ENCODE measurements at places on chromosomes 4 and X. TPM values are rescaled to one million over a fixed set of nuclear protein-coding genes. Genes with fewer than 3 reads are reported as not detected.

DNA sequence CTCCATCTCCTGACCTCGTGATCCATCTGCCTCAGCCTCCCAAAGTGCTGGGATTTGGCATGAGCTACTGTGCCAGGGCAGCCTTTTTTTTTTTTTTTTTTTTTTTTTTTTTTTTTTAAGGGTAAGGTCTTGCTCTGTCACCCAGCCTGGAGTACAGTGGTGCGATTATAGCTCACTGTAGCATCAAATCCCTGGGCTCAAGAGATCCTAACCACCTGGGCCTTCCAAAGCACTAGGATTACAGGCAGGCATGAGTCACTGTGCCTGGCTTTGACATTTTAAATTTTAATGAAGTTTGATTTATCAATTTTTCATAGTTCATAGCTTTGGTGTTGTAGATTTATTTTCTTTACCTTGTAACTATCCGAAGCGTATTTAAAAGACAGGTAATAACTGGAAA is 17.8 kb upstream of the OCIAD2 start:
- DNase-seq, result no peak

DNA sequence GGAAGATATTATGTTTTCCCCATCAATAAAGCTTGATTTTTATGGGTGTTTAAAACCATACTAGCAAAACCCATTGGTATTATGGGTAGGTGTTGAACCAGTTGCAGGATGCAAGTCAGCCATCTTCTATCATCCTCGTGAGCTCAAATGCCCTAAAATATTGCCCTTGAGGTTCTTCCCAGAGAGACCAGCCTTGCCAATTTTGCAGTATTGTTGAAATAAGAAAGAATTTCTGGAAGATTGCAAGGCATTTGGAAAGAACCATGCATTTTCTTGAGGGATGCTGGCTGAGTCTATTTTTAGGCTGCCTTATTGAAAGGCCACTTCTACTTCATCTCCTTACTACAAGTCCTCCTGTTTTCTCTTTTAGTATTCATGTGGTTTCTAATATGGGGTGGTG is 60.9 kb upstream of the SOD3 start:
- DNase-seq, result no peak

DNA sequence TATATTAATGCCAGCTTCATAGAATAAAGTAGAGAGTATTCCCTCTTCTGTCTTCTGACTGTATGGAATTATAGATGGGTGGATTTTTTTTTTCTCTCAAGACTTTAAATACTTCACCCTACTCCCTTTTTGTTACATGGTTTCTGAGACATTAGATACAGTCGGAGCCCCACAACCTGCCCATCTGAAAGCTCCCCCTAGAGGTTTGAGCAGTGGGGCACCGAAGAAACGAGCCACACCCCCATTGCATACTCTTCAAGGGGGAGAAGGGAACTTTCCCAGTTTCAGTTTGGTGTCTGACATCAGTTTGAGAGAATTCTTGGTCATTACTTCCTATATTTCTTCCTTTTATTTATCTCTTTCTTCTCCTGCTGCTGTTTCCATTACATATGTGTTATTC is 437.6 kb upstream of the AGA start:
- no peak for DNase-seq

DNA sequence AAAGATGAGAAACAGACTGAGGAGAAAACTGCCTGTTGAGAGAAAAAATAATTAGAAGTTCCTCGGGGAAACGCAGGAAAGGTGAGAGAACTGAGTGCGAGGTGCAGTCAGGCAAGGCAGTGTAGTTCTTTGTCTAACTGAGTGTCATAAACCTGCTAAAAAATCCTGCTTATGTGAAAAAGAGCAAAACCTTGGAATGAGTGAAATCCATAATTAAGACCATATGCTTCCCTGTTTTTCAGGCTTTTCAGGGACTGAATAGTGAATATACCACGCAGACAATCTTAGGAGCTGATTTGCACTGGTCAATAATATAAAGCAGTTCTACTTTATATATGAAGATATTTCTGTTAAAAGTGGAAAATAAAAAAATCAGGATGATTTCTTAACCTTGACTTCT is 104.9 kb downstream of the RASGEF1B start:
- DNase-seq, result no peak

DNA sequence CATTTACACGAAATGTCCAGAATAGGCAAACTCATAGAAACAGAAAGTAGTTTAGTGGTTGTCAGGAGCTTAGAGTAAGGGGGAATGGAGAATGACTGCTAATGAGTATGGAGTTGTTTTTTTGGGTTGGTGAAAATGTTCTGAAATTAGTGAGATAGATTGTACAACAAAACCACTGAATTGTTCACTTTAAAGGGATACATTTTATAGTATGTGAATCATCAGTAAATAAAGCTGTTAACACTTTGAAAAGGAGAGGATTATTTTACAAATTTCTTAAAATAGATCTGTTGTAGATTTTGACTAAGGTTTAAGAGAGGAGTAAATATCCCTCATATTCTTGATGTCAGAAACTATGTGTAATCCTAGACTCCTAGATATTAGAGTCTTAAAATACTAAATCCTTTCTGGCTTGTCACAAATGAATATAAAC is 82.7 kb downstream of the RAPGEF2 start:
- no peak for DNase-seq

DNA sequence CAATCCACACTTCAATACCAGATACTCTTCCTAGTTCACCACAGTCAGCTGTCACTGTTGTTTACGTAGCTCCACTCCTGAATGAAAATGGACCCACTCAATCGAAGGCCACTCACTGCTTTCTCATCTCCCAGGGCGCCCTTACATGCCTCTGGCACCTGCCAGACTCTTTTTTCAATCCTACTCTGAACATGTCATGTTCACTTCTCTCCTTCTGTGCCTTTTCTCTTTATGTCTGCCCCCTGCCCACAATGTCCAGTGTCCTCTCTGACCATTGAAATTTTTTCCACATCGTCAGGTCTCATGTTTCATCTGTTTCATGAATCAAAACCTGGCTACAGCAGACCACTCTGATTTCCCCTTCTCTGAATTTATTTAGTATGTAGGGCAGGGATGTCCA is 1.3 kb upstream of the MGAT4D start:
- no peak for DNase-seq

Gene ZNF630
- 0.99 TPM for total RNA-seq

- no peak for DNase-seq
Observed at GRCh38 chr4:41325901-41326300, 69.2 kb downstream of the UCHL1 start.

Gene NCAPG
- total RNA-seq, result 4.0 TPM

DNA sequence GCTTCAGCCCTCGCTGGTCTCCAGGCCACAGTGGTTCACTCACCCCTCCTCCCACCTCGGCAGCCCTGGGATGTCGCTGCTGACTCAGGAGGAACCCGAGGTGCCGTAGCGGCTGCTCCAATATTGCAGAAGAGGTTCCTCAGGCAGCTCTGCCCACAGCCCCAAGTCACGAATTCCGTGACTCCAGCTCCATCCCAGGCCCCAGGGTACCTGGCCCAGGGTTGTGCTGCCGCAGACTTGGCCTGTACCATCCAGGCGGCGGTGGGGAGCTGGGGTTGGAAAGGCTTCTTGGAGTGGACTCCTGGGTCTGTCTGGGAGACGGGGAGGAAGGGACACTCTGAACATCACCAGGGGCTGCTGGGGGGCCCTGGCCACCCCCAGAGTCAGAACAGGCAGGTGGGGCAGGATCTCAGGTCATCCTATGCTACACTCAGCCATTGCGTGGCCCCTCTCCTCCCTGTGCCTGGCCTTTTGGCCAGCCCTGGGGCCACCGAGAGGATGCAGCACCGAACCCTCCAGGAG is 728 bp upstream of the HGFAC start:
- DNase-seq, result no peak

- DNase-seq, result no peak
Observed at GRCh38 chr4:6804082-6804752, 21.7 kb downstream of the KIAA0232 start.

DNA sequence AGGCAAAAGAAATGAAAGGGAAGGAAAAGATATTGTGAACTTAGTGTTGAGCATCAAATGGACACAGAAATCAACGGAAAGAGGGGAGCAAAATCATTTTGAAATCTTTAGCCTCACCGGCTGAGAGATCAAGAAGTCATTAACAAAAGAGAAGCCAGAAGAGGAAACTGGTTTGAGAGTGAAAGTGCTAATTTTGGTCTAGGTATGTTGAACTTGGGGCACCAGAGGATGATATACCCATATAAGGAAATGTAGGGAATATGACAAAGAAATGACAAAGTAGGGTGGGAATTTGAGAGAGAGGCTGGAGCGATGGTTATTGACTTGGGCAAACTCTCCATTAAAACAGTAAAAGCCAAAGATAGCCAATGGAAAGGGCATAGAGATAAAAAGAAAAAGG is 183.4 kb upstream of the ATOH1 start:
- no peak for DNase-seq

GRCh38 chrX:106698693-106699092 is 27.8 kb upstream of the RNF128 start:
- DNase-seq, result no peak

GRCh38 chr4:129968366-129968765 is 872.4 kb downstream of the C4orf33 start:
- no peak for DNase-seq

Gene NLRP2B
- total RNA-seq, result under 0.01 TPM

DNA sequence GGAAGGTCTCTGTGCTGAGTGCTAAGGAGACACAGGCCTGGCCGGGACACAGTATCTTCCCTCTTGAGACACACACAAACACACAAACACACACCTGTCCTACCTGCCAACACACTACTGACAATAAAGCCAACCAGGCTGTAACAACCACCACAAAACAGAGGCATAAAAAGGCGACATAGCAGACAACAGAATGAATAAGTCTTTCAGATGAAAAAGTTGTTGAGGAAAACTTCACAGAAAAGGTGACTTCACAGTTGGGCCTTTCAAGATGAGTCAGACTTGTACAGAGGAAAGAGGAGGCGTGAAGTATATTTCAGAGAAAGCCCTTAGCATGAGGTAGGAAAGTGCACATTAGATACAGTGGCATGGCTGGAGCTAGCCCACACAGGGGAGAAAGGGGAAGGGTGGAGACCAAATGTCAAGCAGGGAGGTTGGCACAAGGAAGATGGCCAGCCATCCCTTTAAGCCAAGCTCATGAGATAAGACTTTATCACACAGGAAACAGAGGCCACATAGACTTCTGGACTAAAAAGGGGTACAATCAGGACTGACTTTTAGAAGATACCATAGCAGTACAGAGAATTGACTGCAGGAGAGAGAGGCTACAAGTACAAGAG is 54.0 kb downstream of the SLC9A7 start:
- no peak for DNase-seq

- no peak for DNase-seq
Observed at GRCh38 chr4:58649226-58649625, 1539.0 kb upstream of the IGFBP7 start.

Gene ELMOD2
- 11.7 TPM for total RNA-seq

Gene ADH1C
- not detected for total RNA-seq

Gene RIPPLY1
- total RNA-seq, result not detected

GRCh38 chr4:67273666-67274065 is 271.6 kb downstream of the CENPC start:
- no peak for DNase-seq

DNA sequence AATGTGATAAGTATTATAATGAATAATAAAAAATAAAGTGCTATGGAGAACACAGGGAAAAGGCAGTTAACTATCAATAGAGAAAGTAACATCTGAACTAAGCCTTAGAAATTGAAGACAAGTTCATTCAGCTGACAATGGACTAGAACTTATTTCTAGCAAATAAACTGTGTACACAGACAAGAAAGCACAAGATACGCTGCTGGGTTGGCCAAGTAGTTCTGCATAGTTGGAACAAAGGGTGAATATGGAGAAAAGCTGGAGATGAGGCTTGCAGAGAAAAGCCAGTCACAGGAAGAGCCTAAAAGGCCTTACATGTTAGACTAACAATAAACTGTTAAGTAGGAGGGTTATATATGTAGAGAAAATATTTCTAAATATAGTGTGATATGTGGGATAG is 71.2 kb downstream of the WDFY3 start:
- no peak for DNase-seq

- no peak for DNase-seq
Observed at GRCh38 chr4:92014067-92014466, 289.7 kb upstream of the GRID2 start.

Gene UBE2A
- total RNA-seq, result 16.3 TPM

- peak; percentile 87 for DNase-seq
Observed at GRCh38 chr4:4659871-4660651, 118.2 kb upstream of the STX18 start.

- DNase-seq, result no peak
Observed at GRCh38 chr4:168353746-168354145, 35.2 kb upstream of the DDX60 start.

- no peak for DNase-seq
Observed at GRCh38 chr4:145839151-145839550, 99.5 kb downstream of the ZNF827 start.

DNA sequence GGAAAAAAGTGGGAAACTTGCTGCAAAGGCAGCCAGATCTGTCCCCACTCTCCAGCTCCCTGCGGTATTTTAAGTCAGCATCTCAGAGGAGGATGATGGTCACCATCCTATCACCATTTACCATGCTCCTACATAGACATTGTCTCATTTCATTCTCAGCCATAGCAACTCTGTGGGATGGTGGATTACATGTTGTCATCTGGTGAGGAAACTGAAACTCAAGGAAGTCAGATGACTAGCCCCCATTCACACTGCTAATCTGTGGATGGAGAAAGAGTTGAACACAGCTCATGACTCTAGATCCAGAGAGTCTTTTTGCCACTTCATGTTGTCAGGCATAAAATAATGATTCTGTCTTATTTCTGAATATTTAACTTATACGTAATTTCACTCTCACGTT is 323.5 kb downstream of the PTTG2 start:
- no peak for DNase-seq

DNA sequence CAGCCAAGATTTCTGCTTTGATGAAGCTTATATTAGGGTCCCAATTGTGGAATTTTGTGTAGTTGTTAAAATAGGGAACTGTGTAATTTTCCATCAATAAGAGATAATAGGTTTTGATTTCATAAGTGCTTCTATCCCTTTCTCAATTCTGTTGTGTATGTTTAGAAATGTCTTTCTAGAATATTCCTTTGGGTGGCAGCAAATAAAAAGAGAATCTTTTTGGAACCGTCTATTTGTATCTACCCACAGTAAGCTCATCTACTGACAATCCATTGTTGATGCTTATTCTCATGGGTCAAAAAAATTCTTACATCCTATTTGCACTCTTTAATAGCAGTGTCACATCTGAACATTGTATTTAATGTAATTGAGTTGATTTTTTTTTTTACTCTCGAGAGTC is 61.7 kb downstream of the TMA16 start:
- no peak for DNase-seq

DNA sequence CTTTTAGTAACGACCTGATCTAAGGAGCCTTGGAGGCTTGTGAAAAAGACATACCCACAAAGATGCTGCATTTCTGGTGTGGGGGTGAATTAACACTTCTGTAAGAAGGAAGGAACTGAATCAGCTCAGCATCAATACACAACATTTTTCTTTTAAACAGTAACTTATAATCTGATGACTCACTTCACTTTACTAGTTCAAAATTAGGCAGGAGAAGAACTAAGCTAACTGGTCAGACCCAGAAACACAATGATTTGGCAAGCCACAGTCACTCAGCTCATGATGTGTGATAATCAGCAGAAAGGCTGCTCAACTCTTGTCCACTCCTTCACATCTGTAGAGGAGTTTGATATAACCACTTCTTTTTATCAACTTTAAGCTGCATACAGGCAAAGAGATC is 4.6 kb downstream of the MMAA start:
- DNase-seq, result peak; percentile 83

All from lung microvascular endothelial cell (primary cell).